ENCODE measurements at places on chromosomes 1 and 21.

DNA sequence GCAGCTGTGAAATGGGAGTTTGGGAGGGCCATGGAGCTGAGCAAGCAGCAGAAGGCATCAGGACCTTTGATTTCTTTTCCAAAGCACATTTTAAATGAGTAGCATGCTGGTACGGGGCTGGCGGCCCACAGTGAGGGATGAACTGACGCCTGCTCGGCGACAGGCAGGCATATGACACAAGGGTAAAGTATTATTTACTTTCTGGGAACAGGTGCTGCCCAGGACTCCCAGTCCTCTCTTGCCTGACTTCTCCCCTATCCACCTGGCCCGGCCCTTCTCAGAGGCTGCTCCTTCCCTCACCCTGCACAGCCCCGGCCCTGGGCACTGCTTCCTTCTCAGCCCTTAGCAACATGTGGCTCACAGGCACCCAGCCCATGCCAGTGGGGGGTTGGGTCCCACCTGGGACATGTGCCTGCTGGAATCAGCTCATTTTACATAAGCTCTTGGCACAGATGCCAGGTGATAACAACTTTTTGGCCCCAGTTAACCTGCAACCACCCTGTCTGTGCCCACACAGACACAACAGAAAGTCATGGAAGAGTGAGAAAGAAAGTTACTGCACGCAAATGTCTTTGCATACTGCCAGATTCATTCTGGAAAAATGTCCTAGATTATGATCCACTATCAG lies 112.3 kb upstream of the GADD45A start:
- no peaks in the 10 kb centered on the region for H3K36me3 ChIP-seq
- no peak overlapping the region for H3K4me3 ChIP-seq
- no peaks in the 10 kb centered on the region for H3K27me3 ChIP-seq
- peaks cover 52% of the 10 kb centered on the region for H3K4me1 ChIP-seq

- H3K4me1 ChIP-seq: peaks cover 15% of the 10 kb centered on the region
- no peaks in the 10 kb centered on the region for H3K36me3 ChIP-seq
- no peak overlapping the region for H3K4me3 ChIP-seq
- peak overlapping the region; percentile 40 for H3K27ac ChIP-seq
Observed at GRCh38 chr1:67652800-67653199, 32.2 kb upstream of the GADD45A start.

- no peak for DNase-seq
- no peak overlapping the region for H3K4me3 ChIP-seq
- H3K36me3 ChIP-seq: 0 out of 2 replicates have a peak, but pooled peaks cover 3% of the 10 kb centered on the region
- H3K27ac ChIP-seq: no peak overlapping the region
Observed at GRCh38 chr1:226304291-226304955, 4.5 kb downstream of the LIN9 start.

GRCh38 chr1:155091071-155092051 lies 12.7 kb downstream of the EFNA3 start:
- 0 out of 2 replicates have a peak, but pooled peaks cover 5% of the 10 kb centered on the region for H3K4me1 ChIP-seq
- H3K27me3 ChIP-seq: no peaks in the 10 kb centered on the region
- no peaks in the 10 kb centered on the region for H3K36me3 ChIP-seq
- peak; percentile 51 for DNase-seq
- no peak overlapping the region for H3K4me3 ChIP-seq
- no peak overlapping the region for H3K27ac ChIP-seq

DNA sequence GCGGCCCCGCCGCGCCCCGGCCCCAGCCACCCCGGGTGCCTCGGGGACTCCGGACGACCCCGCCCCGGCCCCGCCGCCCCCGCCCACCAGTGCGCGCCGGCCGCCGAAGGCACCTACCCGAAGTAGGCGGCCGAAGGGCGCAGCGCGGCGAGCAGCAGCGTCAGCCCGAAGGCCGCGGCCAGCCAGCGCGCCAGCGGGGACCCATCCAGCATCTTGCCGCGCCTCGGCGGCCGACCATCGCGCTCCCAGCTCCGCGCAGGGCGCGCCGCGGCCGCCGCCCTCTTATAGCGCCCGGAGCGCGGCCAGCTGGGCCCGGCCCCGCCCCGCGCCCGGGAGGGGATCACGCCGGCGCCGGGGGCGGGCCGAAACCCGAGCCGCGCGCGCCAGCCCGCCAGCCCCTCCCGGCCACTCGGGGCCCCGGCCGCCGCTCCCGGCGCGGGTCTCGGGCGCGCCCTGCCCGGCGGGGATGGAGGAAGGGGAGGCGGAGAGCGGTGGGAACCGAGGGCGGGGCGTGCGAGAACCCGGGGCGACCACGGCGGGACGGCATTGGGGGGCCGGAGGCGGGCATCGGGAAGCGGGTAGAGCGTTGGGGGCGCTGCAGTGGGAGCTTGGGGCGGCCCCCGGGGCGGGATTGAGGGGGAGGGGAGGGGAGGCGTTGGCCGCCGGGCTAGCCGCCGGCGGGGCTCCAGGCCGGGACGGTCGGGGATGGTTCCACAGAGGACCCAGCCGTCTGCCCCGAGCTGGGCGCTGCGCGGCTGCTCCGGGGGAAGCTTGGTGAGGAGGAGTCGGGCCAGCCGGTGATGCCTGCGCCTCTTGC lies at the start of gene WNT9A:
TSS of gene WNT9A (minus strand) at position 257 of the 817 bp plus-strand sequence. CDS start at position 212, 45 bp downstream.
- no peaks in the 10 kb centered on the region for H3K27me3 ChIP-seq
- peak; percentile 89 for DNase-seq
- no peaks in the 10 kb centered on the region for H3K36me3 ChIP-seq
- peak within 1 kb of the TSS; percentile 64 for H3K4me3 ChIP-seq

DNA sequence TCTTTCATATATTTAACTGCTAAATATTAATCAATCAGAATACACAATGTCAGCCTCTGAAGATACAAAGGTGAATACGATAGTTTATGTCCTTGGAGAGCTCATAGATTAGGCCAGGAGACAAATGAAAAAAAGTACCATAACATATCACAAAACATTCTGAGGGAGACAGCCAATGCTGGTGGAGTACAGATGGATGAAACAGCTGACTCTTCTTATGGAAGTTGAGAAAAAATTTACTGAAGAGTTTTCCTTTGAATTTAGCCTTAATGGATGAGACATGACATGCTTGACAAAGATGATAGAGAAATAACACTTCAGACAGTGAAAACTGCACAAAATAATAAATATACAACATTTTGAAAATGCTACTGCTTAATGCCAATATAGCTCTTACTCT lies 193.5 kb downstream of the PDE4B start:
- H3K36me3 ChIP-seq: no peaks in the 10 kb centered on the region
- no peak overlapping the region for H3K4me3 ChIP-seq
- H3K27ac ChIP-seq: no peak overlapping the region
- DNase-seq: no peak
- no peaks in the 10 kb centered on the region for H3K27me3 ChIP-seq
- H3K4me1 ChIP-seq: no peaks in the 10 kb centered on the region

- H3K4me1 ChIP-seq: no peaks in the 10 kb centered on the region
- peaks cover 14% of the 10 kb centered on the region for H3K27me3 ChIP-seq
- no peak overlapping the region for H3K27ac ChIP-seq
- H3K4me3 ChIP-seq: no peak overlapping the region
Observed at GRCh38 chr1:236181059-236181458, 38.7 kb downstream of the GPR137B start.

GRCh38 chr1:16191916-16192546 lies 20.4 kb downstream of the ARHGEF19 start:
- no peak for DNase-seq
- H3K4me3 ChIP-seq: no peak overlapping the region
- H3K27ac ChIP-seq: no peak overlapping the region
- H3K27me3 ChIP-seq: no peaks in the 10 kb centered on the region
- H3K36me3 ChIP-seq: no peaks in the 10 kb centered on the region

- no peak for DNase-seq
- no peak overlapping the region for H3K4me3 ChIP-seq
- H3K27me3 ChIP-seq: no peaks in the 10 kb centered on the region
- no peaks in the 10 kb centered on the region for H3K4me1 ChIP-seq
- H3K36me3 ChIP-seq: no peaks in the 10 kb centered on the region
Observed at GRCh38 chr1:66580081-66580480, 46.1 kb downstream of the SGIP1 start.

- H3K27ac ChIP-seq: no peak overlapping the region
- no peak overlapping the region for H3K4me3 ChIP-seq
- H3K4me1 ChIP-seq: no peaks in the 10 kb centered on the region
Observed at GRCh38 chr1:223755992-223756775, 43.8 kb downstream of the CAPN2 start.

DNA sequence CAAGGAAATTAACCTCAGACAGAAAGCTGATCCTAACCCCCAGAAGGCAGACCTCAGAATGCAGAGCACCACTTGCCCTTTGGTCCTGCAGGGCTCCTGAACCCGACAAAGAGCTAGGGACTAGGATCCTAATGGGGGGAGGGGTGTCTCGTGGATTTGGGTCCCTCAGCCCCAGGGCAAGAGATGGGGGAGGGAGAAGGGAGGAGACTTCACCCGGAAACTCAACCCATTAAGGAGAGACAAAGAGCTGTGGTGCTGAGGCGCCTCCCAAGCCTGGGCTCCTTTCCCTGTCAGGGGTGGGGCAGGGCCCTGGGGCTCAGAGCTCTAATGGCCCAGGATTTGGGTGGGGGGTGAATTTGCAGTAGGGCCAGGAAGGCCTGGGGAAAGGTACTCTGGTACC lies 2.9 kb downstream of the NECTIN4 start:
- peak overlapping the region; percentile 7 for H3K4me3 ChIP-seq
- DNase-seq: no peak
- no peaks in the 10 kb centered on the region for H3K36me3 ChIP-seq
- H3K27me3 ChIP-seq: no peaks in the 10 kb centered on the region
- H3K4me1 ChIP-seq: peaks cover 94% of the 10 kb centered on the region

DNA sequence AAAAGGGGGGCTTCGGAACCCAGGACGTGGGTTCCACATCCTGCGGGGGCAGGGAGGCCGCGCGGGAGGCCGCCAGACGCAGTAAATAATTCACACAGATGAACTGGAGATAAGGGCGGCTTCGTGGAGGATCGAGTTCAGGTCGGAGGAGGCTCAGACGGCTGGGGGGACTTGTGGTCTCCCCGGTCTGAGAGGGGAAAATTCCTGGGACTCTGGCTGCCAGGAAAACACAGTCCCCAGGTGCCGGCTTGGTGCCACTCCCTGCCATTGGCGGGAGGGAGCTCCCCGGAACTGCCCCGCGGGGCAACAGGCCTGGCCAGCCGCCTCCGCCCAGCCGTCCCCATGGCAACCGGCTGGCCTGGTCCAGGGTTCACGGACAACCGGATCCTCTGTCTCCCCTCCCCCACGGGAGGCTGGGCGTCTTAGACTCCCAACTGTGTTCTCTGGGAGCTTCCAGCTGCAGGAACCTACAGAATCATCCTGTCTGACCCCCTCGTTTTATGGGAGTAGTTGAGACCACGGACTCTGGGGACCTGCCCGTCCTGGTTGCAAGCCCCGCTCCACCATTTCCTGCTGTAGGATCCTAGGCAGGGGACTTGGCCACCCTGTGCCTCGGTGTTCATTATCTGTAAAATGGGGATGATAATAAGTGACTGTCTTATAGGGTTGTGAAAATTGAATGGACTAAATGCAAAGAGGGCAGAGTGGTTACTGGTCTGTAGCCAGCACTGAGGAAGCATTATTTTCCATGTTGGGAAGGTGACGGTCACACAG lies 9.6 kb downstream of the CAMK2N1 start:
- no peaks in the 10 kb centered on the region for H3K36me3 ChIP-seq
- DNase-seq: peak; percentile 71
- no peaks in the 10 kb centered on the region for H3K27me3 ChIP-seq
- 0 out of 2 replicates have a peak overlapping the region, but pooled peaks have one; percentile 9 for H3K27ac ChIP-seq
- H3K4me3 ChIP-seq: peak overlapping the region; percentile 29

DNA sequence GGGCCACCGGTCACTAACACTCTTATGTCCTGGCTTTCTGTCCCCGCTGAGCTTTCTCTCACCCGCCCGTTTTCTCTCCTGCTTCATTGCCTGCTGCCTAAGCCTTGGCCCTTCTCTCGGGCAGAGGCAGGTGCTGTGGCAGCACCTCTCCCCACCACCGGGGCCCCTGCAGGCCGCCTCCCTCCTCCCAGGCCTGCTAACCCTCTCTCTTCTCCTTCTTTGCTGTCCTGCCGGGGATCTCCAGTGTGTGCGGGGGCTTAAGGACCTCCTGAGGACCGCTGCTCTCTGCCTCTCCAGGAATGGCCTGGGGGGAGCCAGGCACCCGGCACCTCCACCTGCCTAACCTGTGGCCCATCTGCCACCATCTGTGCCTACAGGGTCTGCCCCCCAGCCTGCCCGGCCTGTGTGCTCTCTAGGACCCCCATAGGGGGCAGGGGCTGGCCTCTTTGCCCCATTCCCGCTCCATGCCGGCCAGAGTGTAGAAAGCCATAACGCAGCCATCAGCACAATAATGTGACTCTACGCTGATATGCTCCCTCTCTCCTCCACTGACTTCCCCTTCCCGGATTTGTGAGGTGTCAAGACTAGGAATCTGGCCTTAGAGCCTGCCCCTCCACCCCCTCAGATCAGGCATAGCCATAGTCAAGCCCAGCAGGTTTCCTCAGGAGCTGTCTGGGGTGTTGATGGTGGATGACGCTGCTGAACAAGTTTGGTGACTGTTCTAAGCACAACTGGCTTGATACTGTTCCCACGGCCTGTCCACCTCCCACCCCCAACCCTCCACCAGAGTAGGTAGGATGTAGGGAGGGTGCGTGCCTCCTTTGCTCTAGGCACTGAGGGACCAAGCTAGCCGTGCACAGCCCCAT lies 6.1 kb upstream of the SFN start:
- DNase-seq: peak; percentile 77
- peaks cover 79% of the 10 kb centered on the region for H3K4me1 ChIP-seq
- H3K4me3 ChIP-seq: no peak overlapping the region
- H3K27me3 ChIP-seq: no peaks in the 10 kb centered on the region
- H3K36me3 ChIP-seq: no peaks in the 10 kb centered on the region

- H3K36me3 ChIP-seq: no peaks in the 10 kb centered on the region
- H3K27me3 ChIP-seq: peaks cover 13% of the 10 kb centered on the region
- H3K4me3 ChIP-seq: no peak overlapping the region
- DNase-seq: no peak
Observed at GRCh38 chr1:33898406-33898805, 34.5 kb downstream of the HMGB4 start.

DNA sequence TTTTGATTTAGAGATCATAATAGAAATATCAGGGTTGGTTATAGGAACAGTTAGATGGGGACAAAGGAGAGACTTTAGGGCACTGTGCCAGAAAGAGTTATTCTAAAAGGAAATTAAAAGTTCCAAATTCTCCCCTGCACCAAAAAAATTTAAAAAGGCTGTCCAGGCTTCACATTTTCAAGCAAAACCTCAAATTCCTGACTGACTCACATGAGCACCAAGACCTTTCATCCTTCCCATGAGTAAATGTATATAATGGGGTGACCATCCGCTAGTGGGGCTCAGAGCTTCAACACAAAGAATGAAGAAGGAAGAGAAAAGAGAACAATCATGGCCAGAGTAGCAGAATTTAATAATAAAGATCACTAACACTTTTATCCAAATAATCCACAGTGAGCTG lies 131.6 kb upstream of the MROH9 start:
- no peak for DNase-seq
- no peak overlapping the region for H3K27ac ChIP-seq
- no peak overlapping the region for H3K4me3 ChIP-seq
- H3K4me1 ChIP-seq: no peaks in the 10 kb centered on the region

GRCh38 chr1:228362141-228362883 lies 44.3 kb downstream of the TRIM11 start:
- no peak overlapping the region for H3K27ac ChIP-seq
- no peaks in the 10 kb centered on the region for H3K36me3 ChIP-seq
- no peaks in the 10 kb centered on the region for H3K27me3 ChIP-seq
- no peak overlapping the region for H3K4me3 ChIP-seq
- H3K4me1 ChIP-seq: peaks cover 2% of the 10 kb centered on the region

Data from PC-9 (cell line).